ENCODE measurements at places on chromosomes 16 and 17. TPM values are rescaled to one million over a fixed set of nuclear protein-coding genes. Genes with fewer than 3 reads are reported as not detected.

DNA sequence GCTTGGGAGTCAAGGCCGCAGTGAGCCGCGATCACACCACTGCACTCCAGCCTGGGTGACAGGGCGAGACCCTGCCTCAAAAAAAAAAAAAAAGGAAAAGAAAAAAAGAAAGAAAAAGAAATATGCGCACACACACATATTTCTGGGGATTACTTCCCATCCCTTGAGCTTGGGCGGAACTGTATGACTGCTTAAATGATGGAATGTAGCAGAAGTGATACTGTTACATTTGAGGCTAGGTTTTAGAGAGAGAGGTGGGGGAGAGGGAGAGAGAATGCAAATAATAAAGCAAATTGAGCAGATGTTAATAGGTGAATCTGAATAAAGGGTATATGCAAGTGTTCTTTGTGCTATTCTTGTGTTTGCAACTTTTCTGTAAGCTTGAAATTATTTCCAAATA lies 12.0 kb upstream of the USP32 start:
- H3K27ac ChIP-seq, result no peak overlapping the region
- no peak for DNase-seq
- H3K4me3 ChIP-seq, result no peak overlapping the region
- no peaks in the 10 kb centered on the region for H3K36me3 ChIP-seq
- H3K27me3 ChIP-seq, result no peaks in the 10 kb centered on the region

SCIMP gene
- not detected for total RNA-seq

GRCh38 chr17:64439956-64440355 lies 9.0 kb upstream of the MILR1 start:
- peaks cover 7% of the 10 kb centered on the region for H3K4me1 ChIP-seq
- no peak overlapping the region for H3K27ac ChIP-seq
- no peaks in the 10 kb centered on the region for H3K27me3 ChIP-seq
- no peak overlapping the region for H3K4me3 ChIP-seq
- no peak for DNase-seq

CACNG1 gene
- not detected for total RNA-seq

- H3K4me1 ChIP-seq, result no peaks in the 10 kb centered on the region
- no peaks in the 10 kb centered on the region for H3K27me3 ChIP-seq
- no peak overlapping the region for H3K27ac ChIP-seq
- no peak for DNase-seq
- H3K4me3 ChIP-seq, result no peak overlapping the region
Measured at GRCh38 chr17:50986989-50987660, 121.0 kb upstream of the TOB1 start.

SLC13A2 gene
- total RNA-seq, result not detected

DNA sequence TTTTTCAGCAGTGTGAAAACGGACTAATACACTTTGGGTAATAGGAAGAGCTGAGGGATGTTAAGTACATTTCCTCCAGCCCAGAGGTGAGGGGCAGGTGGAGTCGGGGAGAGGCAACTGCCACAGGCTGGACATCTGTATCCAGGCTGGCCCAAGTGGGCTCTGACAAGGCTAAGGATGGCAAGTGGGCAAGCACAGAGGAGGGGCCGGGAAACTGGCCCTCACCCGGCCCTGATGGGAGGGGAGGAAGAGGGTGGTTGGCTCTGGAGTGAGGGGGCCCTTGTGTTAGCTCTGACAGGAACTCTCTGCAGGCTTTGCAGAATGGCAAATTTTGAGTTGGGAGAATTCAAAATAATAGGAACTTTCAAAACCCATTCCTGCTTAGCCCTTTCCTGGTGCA lies 251.0 kb upstream of the TNRC6C start:
- H3K36me3 ChIP-seq, result no peaks in the 10 kb centered on the region
- no peak overlapping the region for H3K27ac ChIP-seq
- no peak for DNase-seq

CTU2 gene
- 28.3 TPM for total RNA-seq

CA7 gene
- total RNA-seq, result not detected

Measured in naive thymus-derived CD4-positive, alpha-beta T cell (primary cell).